ENCODE measurements at places on chromosomes 16 and 17.
A peak's percentile ranks its signal among the peaks of the same experiment; 100 is the strongest.

DNA sequence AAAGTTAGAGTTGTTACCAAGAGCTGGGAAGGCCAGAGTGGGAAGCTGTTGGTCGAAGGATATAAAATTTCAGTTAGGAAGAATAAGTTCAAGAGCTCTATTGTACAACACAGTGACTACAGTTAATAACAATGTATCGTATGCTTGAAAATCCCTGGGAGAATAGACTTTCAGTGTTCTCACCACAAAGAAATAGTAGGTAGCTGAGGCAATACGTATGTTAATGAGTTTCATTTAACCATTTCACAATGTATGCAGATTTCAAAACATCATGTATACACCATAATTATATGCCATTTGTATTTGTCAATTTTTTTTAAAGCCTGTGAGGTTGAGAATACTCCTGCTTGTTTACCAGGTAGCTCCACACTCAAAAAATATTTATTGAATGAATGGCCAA, 41.5 kb upstream of the MYOCD start:
- DNase-seq = no peak

- peak; percentile 72 for DNase-seq
These were observed 26.9 kb downstream of the CD300A start for GRCh38 chr17:74493331-74493833.

- peak; percentile 57 for DNase-seq
These were observed 11.8 kb downstream of the PDZD9 start for GRCh38 chr16:21989133-21989532.

GRCh38 chr17:79485991-79486390, 124.9 kb downstream of the RBFOX3 start:
- no peak for DNase-seq

DNA sequence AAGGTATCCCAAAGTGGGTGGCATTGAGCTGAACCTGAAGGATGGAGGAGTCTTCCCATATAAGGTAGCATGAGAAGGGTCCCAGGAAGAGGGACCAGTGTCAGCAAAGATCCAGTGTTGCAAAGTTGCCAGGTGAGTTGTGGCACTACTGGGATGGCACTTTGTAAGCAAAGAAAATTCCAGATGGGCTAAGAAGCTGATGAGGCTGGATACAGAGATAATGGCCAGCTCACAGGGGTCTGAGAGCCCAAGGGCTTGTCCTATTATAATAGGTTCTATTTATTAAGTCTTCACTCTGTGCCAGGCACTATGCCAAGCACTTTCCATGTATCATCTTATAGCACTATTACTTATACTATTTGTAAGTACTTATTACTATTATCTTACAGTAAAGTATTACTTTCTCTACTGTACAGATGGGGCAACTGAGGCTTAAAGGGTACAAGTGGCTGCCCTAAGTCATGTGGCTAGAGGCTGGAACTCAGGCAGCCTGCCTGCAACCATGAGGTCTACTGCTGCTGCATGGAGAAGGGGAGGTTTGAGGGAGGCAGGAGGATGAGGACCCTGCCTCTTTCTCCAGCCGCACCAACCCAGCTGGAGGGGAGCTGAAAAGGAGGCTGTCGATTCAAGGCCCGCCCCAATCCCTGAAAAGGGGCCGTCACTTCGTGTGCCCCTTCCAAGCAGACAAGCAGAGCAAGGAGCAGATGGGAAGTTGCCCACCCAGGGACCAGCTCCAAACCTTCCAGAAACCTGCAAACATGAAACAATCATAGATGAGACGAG, 86.5 kb downstream of the C16orf78 start:
- DNase-seq = no peak

DNA sequence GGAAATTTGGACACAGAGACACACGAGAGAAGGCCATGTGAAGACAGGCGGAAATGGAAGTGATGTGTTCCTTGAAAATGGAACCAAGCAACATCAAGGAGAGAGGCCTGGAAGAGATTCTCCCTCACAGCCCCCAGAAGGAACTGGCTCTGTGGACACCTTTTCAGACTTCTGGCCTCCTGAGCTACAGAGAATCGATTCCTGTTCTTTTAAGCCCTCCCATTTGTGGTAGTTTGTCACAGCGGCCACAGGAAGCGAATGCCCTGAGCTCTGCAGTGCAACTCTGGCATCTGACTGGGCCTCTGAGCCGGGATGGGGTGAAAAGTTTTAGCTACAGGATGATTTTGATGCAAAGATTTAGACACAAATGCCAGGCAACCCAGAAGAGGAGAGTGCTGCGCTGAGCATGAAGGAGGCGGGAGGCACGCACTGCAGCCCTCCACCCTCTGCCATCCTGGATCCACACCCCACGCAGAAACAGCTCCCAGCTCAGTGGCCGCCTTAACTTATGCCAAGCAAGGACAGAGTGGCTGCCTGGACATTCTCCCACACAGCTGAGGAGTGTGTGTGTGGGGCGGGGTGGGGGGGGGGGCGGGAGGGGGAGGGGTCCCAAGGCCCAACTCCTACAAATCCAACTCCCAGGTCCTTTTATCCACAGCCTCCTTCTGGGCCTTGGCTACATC, 2.2 kb downstream of the TIMP2 start:
- DNase-seq = peak; percentile 32

GRCh38 chr16:73955702-73956101, 340.9 kb upstream of the PSMD7 start:
- no peak for DNase-seq

DNA sequence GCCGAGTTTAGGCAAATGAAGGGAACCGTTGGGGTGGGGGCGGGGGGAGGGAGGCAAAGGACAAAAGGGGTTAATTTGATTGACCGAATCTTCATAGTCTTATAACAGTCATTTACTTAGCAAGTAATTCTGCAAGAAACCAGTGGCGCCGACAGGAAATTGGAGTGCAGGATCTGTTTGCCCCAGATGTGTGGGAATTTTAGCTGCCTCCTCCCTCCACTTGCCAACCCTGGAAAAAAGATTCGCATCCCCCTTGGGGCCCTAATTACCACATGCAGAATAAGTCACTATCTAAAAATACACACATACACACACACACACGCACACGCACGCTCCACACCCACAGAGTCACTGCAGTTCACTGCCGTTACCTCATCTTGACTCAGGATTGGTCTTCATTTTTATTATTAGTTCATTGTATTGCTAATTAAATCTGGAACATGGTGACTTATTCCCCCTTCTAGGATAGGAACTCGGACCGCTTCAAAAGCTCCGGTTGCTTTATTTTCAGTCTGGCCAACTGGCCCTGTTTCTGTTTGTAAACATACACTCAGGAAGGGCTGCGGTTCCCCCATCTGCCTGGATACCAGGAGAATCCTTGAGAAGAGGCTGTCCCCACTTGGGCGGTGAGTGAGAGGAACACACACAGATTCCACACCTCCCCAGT, 241.6 kb upstream of the SALL1 start:
- DNase-seq = peak; percentile 76
